BJ (cell line): ENCODE measurements at places on chromosomes 3 and 15. TPM values are rescaled to one million over a fixed set of nuclear protein-coding genes. Genes with fewer than 3 reads are reported as not detected.

The FAM3D gene
- polyA plus RNA-seq, result not detected in 2 replicates

DNA sequence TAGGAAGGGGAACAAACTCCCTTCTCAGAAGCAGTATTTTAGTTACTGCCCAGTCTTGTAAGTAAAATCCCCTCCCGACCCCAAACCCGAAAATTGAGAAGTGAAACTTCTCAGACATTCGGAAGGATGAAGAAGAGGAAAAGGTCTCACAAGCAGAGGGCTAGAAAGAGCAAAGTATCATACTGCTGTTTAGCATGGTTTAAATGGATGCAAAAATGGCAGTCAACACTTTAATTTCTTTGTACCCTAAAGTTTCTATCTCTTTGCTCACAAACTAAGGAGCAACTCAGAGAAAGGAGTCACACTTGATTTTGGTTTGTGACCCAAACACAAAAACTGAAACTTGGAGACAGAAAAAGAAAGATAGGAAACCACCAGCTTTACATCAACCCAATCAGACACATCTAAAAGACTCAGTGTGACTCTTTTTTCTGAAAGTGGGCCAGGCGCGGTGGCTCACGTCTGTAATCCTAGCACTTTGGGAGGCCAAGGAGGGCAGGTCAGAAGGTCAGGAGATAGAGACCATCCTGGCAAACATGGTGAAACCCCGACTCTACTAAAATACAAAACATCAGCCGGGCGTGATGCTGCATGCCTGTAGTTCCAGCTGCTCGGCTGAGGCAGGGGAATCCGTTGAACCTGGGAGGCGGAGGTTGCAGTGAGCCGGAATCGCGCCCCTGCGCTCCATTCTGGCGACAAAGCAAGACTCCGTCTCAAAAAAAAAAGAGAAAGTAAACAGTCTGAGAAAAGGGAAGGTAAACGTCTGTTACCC, 63.2 kb upstream of the ATP11B start:
- DNase-seq, result no peak

GRCh38 chr3:171295484-171296373, 164.5 kb downstream of the TNIK start:
- DNase-seq, result no peak

- DNase-seq, result no peak
Observed at GRCh38 chr3:32450426-32450825, 52.2 kb downstream of the CMTM6 start.

DNA sequence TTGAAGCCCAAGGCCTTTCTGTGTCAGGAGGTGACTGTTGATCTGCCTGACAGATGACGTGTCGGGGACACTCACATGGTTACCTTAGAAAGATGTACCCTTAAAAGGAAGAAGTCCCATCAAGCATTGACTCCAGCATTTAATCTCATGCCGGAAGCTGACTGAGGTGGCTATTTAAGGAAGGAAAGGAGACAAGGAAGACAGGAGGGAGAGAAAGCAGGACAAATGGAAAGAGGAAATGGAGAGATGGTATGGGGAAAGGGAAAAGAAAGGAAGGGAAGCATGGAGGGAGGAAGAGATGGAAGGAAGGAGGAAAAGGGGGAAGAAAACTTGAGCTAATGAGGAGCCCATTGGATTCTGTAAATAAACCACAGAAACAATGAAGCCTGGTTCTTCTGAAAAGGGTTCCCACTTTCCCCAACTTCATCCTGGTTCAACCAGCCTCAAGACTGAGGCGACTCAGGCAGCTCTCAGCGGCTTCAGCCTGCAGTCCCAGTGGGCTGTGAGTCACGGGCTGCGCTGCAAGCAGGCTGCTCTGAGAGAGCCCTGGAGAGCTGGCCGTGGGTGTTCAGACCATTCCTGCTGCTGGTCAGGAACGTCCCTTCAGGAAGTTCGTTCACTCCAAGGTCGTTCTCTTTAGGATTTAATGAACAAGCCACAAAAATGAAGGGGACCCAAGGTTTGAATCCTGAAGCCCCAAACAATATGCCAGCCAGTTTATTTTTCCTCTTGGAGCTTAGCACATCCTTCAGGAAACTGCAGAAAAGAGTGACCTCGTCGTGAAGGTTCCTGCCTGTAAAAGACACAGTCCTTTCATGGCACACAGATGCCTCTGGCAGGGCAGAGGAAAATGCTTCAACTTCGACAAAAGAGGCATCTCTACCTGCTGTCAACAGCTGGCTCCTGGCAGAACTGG, 69.6 kb upstream of the THBS1 start:
- DNase-seq, result peak; percentile 56

The SLC6A11 gene
- not detected in 2 replicates for polyA plus RNA-seq

- no peak for DNase-seq
Observed at GRCh38 chr3:179715582-179715981, 62.7 kb downstream of the USP13 start.

DNA sequence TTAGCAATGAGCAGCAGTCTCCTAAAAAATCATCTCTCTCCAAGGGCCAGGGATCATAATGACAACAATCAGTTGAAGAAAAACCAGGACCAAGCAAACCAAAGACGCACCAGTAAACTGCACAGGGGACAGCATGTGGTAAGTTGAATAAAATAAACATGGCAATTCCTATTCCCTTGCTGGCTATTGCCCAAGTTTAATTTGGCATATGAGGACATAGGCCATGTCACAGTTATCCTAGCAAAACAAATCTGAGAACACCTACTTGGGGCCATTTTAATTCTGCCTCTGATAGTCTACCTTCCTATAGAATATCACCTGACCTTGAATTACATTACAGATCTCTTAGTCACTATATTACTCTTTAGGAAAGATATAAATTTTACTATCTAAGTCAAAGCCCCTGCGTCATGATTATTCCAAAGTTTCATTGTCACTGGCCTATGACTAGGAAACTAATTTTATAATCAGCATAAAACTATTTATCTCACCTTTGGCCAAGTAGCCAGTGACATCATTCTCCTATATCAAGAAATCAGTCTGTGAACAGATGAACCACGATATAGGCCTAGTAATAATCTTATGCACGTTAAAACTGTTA, 23.0 kb downstream of the AP3S2 start:
- no peak for DNase-seq

The KLHL6 gene
- not detected in 2 replicates for polyA plus RNA-seq

The PLA2G4D gene
- not detected in 2 replicates for polyA plus RNA-seq

The RETNLB gene
- polyA plus RNA-seq, result not detected in 2 replicates

DNA sequence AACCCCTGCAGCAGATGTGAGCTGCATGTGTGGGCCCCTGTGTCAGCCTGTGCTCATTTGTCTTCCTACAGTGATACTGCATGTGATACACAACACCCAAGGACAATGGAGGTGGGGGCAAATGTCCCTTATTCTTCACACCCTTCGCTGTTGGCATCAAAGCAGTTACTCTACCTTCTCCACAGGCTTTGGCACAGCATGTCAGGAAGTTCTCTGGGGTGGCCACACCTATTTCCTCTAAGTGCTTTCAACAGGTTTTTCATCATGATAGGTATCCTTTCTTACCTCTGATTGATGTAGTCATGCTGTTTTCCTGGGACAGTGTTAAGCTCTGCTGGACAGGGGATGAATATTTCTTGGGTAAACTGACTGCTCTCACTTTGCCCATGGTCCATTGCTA, 29.5 kb downstream of the ZNF662 start:
- no peak for DNase-seq

The NDN gene
- 44.8 and 49.7 TPM in 2 replicates for polyA plus RNA-seq

- DNase-seq, result no peak
Observed at GRCh38 chr15:86488046-86488445, 408.4 kb downstream of the AGBL1 start.

DNA sequence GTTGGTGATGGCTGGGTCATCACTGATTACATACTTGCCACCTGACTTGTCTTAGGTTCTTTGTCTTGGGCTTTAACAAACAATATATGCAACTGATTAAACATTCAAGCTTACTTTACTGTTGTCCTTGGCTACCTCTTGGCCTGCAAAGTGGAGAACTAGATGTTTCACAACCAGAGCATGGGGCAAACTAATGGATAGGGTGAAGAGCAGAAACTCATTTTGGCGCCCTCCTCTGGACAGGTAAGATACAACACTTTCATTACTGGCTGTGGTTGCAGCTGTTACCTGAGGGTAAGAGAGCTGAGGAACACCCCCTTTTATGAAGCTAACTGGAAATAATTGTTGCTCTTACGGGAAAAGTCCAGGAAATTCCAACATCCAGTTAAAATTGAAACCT, 262.1 kb downstream of the NAALADL2 start:
- DNase-seq, result no peak

DNA sequence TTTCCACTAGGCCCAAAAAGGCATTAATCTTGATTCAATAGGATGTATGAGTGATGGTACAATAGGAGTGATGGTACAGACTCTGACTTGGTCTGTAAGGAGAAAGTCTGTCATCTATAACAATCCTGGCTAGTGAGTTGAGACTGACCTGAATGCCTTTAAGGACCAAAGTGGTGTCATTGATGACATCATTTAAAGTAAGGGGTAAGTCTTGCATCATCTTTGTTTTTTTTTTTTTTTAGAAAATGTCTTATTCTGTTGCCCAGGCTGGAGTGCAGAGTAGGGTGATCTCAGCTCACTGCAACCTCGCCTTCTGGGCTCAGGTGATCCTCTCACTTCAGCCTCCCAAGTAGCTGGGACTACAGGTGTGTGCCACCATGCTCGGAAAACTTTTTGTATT, 5.6 kb upstream of the TMEM45A start:
- no peak for DNase-seq

DNA sequence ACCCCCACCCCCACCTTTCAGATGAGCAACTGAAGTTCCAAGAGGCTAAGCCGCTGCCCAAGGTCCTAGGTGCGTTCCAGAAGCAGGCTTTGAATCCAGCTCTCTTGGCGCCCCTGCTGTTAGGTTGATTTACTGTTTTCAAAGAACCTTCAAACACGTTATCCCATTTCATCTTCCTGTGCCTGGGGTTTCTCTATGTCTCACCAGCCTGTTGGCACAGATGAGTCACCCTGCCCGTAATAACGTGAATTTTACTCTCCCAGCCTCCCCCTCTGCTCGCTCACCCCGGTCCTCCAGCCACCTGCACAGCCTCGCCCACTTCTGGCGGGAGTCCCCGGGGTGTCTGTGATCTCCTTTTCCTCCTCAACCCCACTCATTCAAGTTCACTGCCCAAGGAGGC, 13.0 kb upstream of the TSEN2 start:
- no peak for DNase-seq

DNA sequence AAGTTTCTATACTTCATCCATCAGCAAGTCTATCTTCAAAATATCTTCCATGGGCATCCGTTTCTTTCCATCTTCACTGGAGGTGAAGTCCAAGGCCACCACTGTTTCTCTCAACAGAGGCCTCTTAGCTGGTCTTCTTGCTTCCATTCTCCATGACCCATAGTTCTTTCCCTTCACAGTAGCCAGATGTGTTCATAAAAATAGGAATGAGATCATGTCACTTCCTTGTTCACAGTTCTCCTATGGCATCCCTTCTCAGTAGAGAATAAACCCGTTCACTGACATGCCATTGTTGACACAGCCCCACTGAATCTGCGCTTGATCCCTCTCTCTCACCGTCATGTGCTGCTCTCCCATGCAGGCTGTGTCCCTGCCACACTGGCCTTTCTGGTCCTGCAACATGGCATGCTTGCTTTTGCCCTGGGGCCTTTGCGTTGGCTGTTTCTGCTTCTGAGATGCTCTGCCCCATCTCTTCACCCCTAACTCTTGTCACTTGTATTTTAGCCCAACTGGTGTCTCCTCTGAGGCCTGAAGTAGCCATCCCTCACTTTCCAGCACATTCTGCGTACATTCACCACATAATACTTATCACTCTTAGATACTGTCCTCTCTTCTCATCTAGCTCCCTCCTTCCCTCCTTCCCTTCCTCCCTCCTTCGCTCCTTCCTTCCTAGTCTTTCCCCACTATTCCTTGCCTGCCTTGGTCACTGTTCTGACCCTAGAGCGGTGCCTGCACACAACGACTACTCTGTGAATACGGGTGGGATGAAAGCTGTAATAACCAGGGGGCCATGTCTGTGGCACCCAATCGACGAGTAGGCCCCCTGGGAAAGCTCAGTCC, 42.0 kb downstream of the STARD5 start:
- DNase-seq, result no peak

DNA sequence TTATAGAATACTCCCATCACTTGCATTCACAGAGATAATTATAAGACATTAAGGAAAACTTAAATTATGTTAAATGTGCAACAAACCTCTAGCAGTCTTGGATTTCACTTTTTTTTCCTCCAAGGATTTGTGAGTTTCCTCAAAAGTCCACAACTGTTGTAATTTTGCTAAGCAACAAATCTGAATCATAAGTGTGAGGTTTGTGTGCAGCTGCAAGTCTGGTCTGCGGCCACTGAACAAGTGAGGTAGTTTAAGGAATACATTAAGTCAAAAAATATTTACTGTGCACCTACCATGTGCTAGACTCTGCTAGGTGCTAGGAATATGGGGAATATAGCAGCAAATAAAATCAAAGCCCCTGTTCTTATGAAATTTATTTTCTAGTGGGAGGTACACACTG, 70.2 kb downstream of the LRRC28 start:
- DNase-seq, result no peak

DNA sequence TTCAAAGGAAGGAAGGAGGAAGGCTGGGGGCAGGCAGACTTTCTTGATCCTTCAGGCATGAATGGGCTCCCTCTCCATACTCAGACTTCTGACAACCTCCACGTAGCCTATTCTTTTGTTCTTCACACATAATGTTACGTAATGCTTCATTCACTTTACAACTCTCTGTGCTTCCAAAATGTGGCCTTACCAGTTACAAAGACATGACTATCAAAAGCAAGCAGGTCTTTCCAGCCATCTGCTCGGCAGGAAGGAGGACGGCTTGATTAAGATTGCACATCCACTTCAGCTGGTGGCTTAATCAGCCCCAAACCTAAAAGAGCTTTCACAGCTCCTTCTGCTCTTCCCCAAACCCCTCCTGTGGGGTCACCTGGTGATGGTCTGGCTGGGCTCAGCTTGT, 263.2 kb downstream of the XXYLT1 start:
- no peak for DNase-seq

DNA sequence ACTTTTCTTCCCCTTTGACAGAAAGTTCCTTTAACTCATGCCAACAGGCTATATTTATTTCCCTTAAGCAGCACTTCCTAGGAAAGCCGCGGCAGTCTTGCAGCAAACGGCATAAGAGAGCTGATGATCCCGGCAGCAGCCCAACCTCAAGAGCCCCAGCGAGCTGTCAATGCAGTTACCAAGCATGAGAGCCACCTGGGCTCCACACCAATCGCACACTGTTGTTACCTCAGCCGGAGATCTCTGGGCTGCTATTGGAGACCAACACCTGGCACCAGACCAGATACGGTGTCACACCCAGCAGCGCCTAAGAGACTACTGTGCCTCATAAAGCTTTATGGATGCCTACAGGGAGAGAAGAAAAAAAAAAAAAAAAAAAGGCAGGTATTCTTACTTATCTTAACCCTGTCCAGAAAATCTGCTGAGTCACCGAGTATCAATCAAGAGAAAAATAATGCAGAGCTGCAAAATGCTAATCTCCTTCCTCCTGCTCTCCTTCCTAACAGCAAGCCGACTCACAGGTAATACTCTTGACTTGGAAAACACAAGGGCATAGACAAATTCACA, 11.7 kb downstream of the ABCC5 start:
- DNase-seq, result no peak
